Ascending aorta (tissue), 2 donors: ENCODE measurements at places on chromosomes 7 and 10. TPM values are rescaled to one million over a fixed set of nuclear protein-coding genes. Genes with fewer than 3 reads are reported as not detected.

- DNase-seq = no peak
Observed at GRCh38 chr10:32005050-32005449, 51.2 kb downstream of the KIF5B start.

- no peak for DNase-seq
Observed at GRCh38 chr10:25666276-25666675, 267.8 kb upstream of the MYO3A start.

DNA sequence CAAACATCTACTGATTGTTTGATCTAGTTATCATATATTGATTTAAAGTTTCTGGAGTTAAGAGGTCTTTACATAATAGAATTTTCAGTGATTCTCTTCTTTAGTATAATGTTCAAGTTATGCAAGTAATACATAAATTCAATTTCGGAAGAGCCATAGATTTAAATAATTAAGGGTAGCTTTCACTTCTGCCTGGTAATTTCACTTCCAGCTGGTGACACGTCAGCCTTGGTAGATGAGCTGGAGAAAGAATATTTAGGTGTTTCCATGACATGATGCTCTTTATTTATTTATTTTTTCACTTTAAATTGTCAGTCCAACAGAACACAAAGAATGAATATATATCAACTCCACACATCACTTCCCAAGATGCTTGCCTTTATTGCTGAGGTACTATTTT is 5.2 kb upstream of the OTUD1 start:
- no peak for DNase-seq

DNA sequence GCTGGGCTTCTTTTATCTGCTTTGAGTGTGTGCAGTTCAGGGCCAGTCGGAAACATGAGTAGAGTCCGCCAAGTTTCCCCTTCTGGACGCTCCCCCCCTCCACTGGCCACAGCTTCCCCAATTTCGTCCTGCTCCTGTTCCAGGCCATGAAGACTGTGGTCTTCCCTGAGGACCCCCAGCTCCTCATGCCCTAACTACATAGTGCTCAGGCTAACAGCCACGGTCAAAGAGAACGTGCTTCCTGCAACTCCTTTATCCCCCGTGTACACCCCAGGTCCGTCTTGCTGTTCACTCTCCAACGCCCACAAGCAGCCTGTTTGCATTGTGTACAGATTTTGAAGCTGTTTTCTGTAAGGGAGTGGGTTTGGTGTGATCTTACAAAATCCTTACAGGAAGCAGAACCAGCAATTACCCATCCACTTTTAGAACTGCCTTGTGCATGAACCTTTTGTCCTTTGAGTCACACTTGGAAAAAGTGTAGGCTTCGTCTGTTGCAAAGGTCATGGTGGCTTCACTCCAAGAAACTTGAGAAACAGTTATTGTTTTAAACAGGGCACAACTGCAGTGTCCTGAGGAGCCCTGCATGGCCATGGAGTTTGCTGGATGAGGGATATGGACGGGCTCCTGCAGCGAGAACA is 77.0 kb upstream of the FAM20C start:
- peak; percentile 64 for DNase-seq

- no peak for DNase-seq
Observed at GRCh38 chr7:14507617-14508016, 394.9 kb downstream of the DGKB start.

DNA sequence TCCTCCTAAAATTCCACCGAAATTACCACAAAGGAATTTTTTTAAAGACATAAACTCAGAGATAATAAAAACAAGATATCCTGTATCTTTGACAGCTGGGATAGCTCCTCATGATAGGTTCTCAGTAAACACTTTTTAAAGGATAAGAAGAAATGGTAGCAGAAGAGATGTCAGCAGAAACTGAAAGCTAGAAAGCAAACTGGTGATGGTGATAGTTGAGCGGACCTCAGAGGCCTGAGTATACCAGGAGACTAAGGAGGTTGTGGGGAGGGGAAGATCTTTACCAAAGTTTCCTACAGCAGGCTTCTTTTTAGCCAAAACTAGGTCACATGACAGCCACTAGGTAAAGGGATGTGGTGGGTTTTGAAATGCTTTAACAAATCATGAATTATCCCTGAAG is 22.5 kb downstream of the PCGF5 start:
- no peak for DNase-seq

GRCh38 chr7:131072505-131073091 is 255.1 kb upstream of the MKLN1 start:
- no peak for DNase-seq

GRCh38 chr7:158366346-158366745 is 221.3 kb downstream of the PTPRN2 start:
- DNase-seq = no peak

- DNase-seq = no peak
Observed at GRCh38 chr7:151361193-151361959, 19.8 kb downstream of the NUB1 start.

DNA sequence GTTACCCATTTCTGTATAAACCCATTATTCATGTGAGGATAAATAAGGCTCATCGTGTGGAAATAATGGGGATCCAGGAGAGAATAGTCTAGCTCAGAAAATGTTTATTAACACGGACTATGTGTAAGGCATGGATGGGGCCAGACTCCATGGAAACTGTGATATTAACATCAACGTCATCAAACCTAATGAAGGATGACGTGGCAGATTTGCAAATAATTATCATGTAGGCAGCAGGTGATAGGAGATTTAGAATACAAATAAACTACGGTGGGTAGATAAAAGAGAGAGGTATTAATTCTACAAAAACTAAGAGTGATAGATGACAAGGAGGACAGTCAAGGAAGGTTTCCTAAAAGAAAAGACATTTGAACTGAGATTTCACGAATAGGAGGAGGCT is 592.2 kb downstream of the REEP3 start:
- DNase-seq = no peak

ARMC3 gene
- not detected for total RNA-seq

RADIL gene
- total RNA-seq = 42.4 TPM

AKR1C4 gene
- total RNA-seq = not detected

LRRD1 gene
- not detected for total RNA-seq
